Large intestine (tissue), 12 donors: ENCODE measurements at places on chromosomes 12 and 14. TPM values are rescaled to one million over a fixed set of nuclear protein-coding genes. Genes with fewer than 3 reads are reported as not detected.

DNA sequence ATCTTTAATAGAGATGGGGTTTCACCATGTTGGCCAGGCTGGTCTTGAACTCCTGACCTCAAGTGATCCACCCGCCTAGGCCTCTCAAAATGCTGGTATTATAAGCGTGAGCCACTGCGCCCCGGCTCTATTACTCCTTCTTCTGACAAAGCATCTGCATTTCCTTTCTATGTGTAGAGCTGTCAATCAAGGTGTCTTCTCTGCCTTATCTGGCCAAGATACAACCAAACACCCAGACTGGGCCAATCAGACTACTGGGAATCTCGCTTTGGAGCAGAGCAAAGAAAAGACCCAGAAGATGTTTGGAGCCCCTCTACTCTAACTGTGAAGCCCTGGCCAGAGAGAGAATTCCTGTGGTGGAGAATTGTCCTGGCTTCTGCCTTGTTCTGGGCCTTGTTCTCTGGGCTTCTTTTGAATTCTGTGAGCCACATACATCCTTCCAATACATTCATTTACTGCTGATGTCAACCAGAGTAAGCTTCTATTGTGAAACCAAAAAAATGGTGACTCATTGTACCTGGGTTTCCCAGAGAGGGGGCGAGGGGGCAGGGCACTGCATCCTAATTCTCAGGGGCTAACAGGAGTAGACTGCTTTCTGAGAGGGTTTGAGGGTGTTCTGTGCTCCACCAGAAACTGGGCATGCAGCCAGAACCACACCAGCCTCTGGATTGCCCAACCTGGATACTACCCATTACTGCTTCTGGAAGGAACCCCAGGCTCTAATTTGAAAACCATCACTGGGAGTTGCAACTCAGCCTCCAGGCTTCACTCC, 18.8 kb upstream of the FLVCR2 start:
- DNase-seq, result no peak

DNA sequence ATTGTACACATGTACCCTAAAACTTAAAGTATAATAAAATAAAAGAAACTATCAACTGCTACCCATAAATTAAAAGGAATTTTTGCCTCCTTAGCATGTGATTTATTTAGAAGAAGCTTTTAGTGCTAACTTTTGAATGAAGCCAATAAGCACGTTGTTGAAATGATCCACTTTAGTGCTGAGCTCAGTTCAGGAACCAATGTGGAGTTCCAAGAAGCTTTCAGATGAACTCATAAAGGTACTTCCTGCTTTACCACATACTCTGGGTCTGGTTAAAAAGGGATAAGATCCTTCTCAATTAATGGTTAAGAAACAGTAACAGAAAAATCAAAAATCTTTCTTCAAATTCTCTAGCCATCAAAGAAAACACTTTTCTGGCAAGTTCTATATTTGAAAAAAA, 39.4 kb downstream of the TMTC1 start:
- DNase-seq, result no peak

DNA sequence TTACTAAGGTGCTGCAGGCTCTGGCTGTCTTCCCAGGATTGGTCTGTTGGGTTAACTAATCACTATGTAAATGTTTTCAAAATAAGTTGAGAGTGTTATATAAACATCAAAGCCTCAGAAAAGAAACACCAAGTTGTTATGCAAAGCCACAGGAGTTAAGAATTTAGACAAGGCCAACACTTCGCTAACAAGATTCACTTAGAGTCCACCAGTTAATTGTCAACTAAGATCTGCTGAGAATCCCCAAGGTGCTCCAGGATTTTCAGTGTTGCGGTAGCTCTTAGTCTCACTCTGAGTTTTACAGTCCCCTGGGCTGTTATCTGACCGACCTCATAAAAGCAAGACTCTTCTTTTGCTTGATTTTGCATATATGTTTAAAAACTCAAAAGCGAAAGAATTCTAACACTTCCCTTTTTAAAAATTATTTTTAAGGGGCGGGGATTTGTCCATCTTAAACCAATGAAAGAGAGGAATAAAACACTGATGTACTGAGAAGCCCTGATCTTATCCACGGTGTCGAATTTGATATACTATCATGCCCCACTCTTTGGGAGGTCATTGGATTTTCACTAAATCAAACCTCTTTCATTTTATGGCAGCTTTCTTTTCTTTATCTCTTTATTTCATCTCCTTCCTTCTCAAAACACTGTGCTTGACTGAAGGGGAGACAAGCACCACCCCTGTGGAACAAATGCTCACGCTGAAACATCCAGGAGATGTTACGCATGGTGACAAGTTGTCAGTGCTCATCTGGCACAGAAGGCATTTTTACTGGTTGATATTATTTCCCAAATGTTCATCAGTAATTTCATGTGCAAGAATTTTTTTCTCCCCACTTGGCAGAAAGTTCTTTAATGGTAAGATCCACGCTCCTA, 7.0 kb downstream of the NIN start:
- no peak for DNase-seq

- DNase-seq, result no peak
Measured at GRCh38 chr12:114403011-114403689, 2.8 kb downstream of the TBX5 start.

The NELL2 gene
- polyA plus RNA-seq, result 99.9 TPM
